ENCODE measurements at places on chromosomes 6 and 20. TPM values are rescaled to one million over a fixed set of nuclear protein-coding genes. Genes with fewer than 3 reads are reported as not detected.

Gene SLC22A1
- total RNA-seq, result 0.28 TPM

Gene MEP1A
- total RNA-seq, result 0.14 TPM

Gene CASS4
- 2.8 TPM for total RNA-seq

DNA sequence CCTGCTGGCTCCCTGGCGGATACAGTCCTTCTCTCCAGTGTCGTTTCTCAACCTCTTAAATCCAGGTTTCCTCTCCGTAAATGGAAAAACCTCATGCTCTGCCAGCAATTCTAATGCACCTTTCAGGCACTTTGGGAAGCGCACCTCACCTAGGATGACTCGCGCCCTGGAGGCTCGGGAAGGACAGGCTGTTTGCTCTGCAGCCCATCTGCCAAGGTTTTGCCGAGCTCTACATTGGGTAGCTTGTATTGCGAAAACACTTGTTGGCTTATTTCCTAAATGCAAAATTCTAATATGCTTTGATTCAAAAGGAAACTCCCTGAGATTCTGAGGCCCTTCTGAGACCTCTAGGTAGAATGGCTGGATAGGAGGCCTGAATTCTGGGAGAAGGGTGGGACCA lies 102.6 kb upstream of the MLN start:
- H3K27me3 ChIP-seq, result no peaks in the 10 kb centered on the region
- peak overlapping the region; percentile 62 for H3K27ac ChIP-seq
- H3K4me3 ChIP-seq, result no peak overlapping the region

DNA sequence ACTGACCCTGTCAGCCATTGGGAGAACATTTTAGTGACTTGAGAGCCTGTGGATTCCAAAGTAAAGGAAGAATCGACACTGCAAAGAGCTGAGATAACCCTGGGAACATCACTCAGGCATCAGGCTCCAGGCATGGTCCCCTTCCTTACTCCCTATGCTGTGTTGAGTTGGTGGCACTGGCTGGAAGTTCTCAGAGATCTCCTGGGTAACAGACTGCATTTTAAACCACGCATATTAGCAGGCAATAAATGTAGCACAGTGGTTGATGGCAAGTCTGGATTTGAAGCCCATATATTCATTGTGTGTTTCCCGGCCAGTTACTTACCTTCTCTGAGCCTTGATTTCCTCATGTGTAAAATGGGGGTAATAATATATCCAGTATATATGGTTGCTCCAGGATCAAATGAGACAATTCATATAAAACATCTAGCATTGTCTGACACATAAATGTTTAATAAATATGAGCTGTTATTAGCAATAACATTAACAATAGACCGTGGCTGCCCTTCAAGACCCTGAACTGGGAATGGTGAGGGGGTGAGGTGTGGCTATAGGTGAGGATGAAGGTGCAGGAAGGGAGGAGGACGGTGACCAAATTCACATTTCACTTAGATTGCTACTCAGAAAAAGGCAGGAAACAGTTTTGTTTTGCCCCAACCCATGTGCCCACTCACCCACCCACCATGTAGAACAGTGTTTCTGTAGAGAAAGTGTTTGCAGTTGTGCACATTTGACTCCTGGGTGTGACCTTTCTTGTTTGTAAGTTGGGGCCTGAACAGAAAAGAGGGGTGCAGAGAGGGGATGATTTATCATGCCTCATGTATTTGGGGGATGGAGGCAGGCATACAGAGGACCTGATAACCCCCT lies 2.1 kb downstream of the PLCG1 start:
- H3K36me3 ChIP-seq, result peaks cover 15% of the 10 kb centered on the region
- no peaks in the 10 kb centered on the region for H3K27me3 ChIP-seq
- peak overlapping the region; percentile 95 for H3K4me3 ChIP-seq
- peak overlapping the region; percentile 98 for H3K27ac ChIP-seq
- DNase-seq, result no peak

- H3K27me3 ChIP-seq, result no peaks in the 10 kb centered on the region
- DNase-seq, result no peak
- no peak overlapping the region for H3K4me3 ChIP-seq
- no peaks in the 10 kb centered on the region for H3K36me3 ChIP-seq
Measured at GRCh38 chr6:129140526-129140925, 257.6 kb downstream of the LAMA2 start.

GRCh38 chr6:138597336-138597735 lies 98.0 kb upstream of the NHSL1 start:
- H3K4me1 ChIP-seq, result no peaks in the 10 kb centered on the region
- H3K36me3 ChIP-seq, result no peaks in the 10 kb centered on the region
- no peak overlapping the region for H3K4me3 ChIP-seq
- no peaks in the 10 kb centered on the region for H3K27me3 ChIP-seq

- no peaks in the 10 kb centered on the region for H3K4me1 ChIP-seq
- H3K27me3 ChIP-seq, result no peaks in the 10 kb centered on the region
- H3K27ac ChIP-seq, result no peak overlapping the region
- no peak for DNase-seq
- no peak overlapping the region for H3K4me3 ChIP-seq
- no peaks in the 10 kb centered on the region for H3K36me3 ChIP-seq
Measured at GRCh38 chr6:64258752-64259151, 623.1 kb downstream of the PHF3 start.

GRCh38 chr6:120632975-120633374 lies 701.3 kb downstream of the TBC1D32 start:
- no peak overlapping the region for H3K4me3 ChIP-seq
- DNase-seq, result no peak
- no peak overlapping the region for H3K27ac ChIP-seq
- no peaks in the 10 kb centered on the region for H3K36me3 ChIP-seq
- no peaks in the 10 kb centered on the region for H3K4me1 ChIP-seq
- no peaks in the 10 kb centered on the region for H3K27me3 ChIP-seq

- no peak for DNase-seq
- no peaks in the 10 kb centered on the region for H3K27me3 ChIP-seq
- H3K4me1 ChIP-seq, result peaks cover 4% of the 10 kb centered on the region
- H3K36me3 ChIP-seq, result no peaks in the 10 kb centered on the region
- H3K4me3 ChIP-seq, result no peak overlapping the region
Measured at GRCh38 chr6:157246771-157247484, 76.4 kb downstream of the TMEM242 start.

GRCh38 chr6:122347280-122347679 lies 52.2 kb upstream of the HSF2 start:
- DNase-seq, result no peak
- H3K27ac ChIP-seq, result no peak overlapping the region
- H3K27me3 ChIP-seq, result no peaks in the 10 kb centered on the region
- H3K4me1 ChIP-seq, result no peaks in the 10 kb centered on the region

Data from thymus (tissue), 14 donors.